NCI-H1417 treated with DMSO at 0.1 percent for 48 hours (cell line): ENCODE measurements at places on chromosomes 4 and X.

DNA sequence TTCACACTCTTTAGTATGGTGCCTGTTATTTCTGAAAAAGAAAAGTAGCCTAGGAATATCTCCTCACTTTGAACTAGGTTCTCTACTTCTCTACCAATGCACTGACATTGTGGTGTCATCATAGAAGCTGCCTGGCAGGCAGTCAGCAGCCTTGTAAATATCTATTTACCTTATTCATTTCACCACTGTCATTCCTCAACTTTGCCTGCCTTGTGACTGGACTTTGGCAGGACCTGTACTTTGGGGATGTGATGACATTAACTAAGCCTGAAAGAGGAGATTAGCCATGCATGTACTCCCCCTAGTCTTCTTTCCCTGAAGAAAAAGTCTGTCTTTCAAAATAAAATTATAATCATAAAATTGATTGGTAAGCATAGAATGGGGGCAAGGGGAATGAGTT is 207.2 kb downstream of the ARAP2 start:
- DNase-seq: no peak

- DNase-seq: no peak
These were observed 34.6 kb upstream of the DCAF8L2 start for GRCh38 chrX:27555514-27555913.

GRCh38 chr4:752196-752861 is 46.7 kb downstream of the PCGF3 start:
- DNase-seq: no peak

- DNase-seq: no peak
These were observed 210.8 kb downstream of the ARHGAP10 start for GRCh38 chr4:147942729-147943128.

- no peak for DNase-seq
These were observed 46.2 kb downstream of the TET2 start for GRCh38 chr4:105192910-105193309.

DNA sequence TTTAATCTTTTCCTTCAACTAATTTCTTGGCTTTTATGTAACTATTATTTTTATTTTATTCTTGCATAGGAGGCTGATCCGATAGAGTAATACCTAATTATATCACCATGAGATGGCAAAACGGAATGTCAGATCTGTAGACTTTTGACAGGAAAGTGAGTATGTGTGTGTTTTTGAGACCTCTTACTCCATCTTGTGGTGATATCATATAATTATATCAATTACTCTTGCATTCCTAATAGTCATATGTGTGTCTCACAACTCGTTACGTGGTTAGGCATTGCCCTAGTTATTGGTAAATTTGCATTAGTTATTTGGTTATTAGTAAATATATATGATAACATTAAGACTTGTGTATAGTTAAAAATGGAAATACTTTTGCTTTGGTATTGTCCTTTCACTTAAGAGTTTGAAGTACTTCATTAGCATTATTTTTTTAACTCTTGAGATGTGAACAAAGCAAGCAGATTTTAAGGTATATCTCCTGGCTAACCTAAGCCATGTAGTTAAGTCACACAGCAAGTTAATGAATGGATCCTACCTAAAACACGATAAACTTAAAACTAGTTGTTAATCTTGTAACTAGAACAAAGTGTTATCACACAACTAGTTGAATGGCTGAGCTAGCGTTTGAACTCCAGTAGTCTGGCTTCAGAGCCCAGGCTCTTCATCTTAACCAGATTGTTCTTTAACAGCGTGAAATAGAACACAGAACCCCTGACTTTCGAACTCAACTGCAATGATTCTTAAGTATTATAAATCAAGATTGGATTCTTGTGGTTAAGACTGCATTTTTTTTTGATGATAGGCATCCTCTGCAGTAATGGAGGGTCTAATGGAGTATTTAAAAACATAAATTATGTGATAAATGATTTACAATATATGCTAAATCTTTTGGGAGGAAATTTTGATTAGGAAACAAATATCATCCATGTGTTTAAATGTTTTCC is 67.1 kb downstream of the PGRMC2 start:
- no peak for DNase-seq

DNA sequence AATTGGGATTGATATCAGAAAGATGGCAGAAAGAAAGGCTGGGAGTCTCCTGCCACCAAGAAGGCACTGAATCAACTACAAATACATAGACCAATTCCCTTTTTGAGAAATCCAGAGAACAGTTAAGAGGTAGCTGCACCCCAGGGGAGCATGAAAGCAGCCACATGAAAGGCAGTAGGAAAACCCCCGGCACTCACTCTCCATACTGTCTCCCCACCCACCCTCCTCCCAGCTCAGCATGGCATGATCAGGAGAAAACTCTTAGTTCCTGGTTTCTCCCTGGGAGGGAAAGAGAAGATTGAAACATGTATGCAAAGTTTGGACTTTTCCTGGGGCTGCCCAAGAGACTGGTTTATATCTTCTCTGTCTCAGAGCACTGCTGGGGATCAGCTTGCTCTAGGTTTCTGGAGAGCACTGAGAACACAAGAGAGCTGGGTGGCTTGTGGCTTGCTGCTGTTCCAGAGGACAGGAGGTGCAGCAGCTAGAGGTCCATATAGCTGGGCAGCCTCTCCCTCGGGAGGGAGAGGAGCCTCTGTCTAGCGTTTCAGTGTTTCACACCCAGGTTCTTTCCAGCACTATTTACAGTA is 305.7 kb downstream of the PDGFC start:
- DNase-seq: no peak

DNA sequence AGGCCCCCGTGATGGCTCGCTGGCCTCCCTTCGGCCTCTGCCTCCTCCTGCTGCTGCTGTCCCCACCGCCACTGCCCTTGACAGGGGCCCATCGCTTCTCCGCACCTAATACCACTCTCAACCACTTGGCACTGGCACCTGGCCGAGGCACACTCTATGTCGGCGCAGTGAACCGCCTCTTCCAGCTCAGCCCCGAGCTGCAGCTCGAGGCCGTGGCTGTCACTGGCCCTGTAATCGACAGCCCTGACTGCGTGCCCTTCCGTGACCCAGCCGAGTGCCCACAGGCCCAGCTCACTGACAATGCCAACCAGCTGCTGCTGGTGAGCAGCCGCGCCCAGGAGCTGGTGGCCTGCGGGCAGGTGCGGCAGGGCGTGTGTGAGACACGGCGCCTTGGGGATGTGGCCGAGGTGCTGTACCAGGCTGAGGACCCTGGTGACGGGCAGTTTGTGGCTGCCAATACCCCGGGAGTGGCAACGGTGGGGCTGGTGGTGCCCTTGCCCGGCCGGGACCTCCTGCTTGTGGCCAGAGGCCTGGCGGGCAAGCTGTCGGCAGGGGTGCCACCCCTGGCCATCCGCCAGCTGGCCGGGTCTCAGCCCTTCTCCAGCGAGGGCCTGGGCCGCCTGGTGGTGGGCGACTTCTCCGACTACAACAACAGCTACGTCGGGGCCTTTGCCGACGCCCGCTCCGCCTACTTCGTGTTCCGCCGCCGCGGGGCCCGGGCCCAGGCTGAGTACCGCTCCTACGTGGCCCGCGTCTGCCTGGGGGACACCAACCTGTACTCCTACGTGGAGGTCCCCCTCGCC is 3.0 kb downstream of the PLXNB3 start:
- no peak for DNase-seq

GRCh38 chr4:973431-974397 is at the start of gene DGKQ:
Gene DGKQ (minus strand): TSS chr4:973569. CDS start chr4:973482, 87 bp downstream.
- peak; percentile 0 for DNase-seq

DNA sequence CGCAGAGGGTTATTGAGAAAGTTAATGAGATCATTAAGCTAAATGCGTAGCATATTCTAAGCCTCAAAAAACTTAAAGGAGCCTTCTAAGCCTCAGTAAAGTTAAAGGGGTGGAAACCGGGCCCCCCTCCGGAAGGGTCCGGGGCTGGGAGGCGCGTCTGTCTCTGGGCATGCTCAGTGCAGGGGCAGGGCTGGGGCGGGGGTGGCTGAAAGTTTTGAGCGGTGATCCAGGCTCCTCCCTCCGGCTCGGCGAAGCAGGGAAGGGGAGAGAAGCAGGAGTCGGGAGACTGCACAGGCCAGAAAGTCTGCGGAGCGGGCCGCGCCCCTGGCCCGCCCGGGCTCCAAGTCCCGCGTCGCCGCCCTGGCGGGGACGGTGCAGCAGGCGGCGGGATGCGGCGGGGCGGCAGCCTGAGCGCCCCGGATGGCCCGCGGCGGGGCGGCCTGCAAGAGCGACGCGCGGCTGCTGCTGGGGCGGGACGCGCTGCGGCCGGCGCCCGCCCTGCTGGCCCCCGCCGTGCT is at the start of gene EVC:
Gene EVC, plus strand, starts transcription at position 241 of the 518 bp plus-strand sequence. Its CDS starts 180 bp downstream, at position 421.
- no peak for DNase-seq

- DNase-seq: no peak
These were observed 87.0 kb upstream of the TSPAN5 start for GRCh38 chr4:98745366-98745765.

GRCh38 chr4:103451341-103451740 is 253.2 kb upstream of the CENPE start:
- no peak for DNase-seq

- no peak for DNase-seq
These were observed 19.5 kb downstream of the WWC2 start for GRCh38 chr4:183118585-183118984.

DNA sequence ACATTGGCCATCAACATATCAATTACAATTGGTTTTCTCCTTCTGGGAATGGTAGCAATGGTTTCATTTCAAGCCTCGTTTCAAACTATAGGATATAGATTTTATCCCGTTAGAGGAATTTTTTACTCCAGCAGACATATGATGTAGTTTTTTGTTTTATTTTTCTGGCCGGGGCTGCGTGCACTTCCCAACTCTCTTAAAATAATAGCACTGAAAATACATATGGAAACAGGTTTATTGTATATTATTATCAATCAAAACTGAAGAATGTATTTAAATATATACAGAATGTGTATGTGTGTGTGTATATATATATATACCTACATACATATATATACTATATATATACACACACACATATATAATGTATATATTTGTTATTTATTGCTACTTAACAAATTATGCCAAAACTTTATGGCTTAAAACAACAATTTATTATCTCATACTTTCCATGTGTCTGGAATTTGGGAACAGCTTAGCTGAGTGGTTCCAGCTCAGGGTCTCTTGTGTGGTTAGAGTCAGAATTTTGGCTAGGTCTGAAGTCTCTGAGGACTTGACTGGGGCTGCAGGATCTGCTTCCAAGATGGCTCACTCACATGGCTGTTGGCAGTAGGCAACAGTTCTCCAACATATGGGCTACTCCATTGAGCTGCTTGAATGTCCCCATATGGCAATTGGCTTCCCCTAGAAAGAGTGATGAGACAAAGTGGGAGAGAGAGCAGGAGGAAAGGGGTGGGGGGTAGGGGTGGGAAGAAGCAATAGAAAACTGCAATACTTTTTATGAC is 314.1 kb downstream of the PPP1R2C start:
- DNase-seq: no peak

GRCh38 chrX:46665232-46666152 is 91.9 kb downstream of the CHST7 start:
- DNase-seq: no peak

GRCh38 chrX:28549838-28550237 is 37.4 kb upstream of the IL1RAPL1 start:
- DNase-seq: no peak

DNA sequence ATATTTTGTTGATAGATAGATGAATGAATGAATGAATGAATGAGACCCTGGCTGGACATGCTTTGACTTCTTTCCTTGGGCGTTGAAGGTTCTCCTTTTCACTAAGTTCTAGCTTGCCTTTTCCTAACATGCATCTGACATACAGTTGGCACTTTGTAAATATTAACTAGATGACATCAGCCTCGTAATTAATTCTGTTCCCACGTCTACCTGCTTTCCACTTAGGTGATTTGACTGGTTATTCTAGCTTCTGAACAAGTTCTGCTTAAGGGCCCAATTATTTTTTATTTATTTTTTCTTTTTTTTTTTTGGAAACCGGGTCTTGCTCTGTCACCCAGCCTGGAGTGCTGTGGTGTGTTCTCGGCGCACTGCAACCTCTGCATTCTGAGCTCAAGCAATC is 13.9 kb upstream of the RASL11B start:
- no peak for DNase-seq

DNA sequence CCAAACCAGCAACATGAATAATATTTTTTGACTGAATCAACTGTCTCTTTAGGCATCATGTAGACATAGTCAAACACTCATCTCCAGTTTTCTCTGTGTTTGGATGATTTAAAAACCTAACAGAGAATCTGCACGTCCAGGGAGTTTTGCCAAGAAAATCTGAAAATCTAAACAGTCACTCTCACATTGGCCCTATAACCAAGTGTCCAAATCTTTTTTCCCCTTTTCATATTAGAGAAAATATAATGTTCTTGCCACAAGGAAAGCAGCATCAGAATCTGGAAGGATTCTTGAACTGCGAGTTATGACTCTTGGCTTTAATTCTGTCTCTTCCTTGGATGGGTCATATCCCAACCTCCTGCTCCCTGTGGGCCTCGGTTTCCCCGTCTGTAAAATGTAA is 8.8 kb upstream of the CHRDL1 start:
- no peak for DNase-seq

DNA sequence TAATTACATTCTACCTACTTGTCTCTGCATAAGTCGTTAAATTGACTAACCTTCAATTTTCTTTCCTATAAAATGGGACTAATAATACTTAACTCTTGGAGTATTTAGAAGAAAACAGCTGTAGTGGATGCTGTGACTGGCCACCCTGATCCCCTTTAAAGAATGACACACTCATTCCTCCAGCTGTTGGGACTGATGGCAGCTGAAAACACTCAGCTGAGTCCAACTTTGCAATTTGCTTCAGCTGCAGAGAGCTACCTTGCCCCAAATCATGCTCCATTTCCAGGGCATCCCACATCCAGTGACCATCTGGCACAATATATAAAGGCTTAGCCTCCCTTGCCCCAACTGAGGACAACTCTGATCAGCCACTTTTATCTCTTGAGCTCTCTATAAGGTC is 89.1 kb downstream of the MID1IP1 start:
- no peak for DNase-seq

- DNase-seq: no peak
These were observed 65.7 kb upstream of the MID1 start for GRCh38 chrX:10685923-10686595.

- DNase-seq: no peak
These were observed 44.5 kb downstream of the RGS12 start for GRCh38 chr4:3337357-3337732.

DNA sequence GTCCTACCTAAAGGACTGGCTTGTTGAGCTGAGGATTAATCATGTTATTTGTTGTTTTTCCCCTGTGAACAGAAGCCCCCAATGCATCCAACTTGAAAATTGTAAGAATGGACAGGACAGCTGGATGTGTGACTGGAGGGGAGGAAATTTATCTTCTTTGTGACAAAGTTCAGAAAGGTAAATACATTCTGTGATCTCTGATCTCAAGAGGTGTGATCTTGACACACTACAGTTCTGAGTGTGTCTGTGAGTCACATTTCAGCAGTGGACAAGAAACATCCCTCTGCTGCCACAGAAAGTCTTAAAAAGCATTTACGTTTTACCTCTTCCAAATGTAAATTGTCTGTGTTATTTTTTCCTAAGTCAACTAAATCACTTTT is 79.3 kb downstream of the NFKB1 start:
- no peak for DNase-seq

GRCh38 chrX:49915361-49916222 is 6.8 kb upstream of the CLCN5 start:
- no peak for DNase-seq

GRCh38 chrX:51461053-51462044 is 35.0 kb downstream of the NUDT11 start:
- peak; percentile 4 for DNase-seq

- DNase-seq: no peak
These were observed 110.2 kb upstream of the STX18 start for GRCh38 chr4:4651811-4652755.
